ENCODE measurements at places on chromosomes 11 and 22.

- no peak for DNase-seq
Measured at GRCh38 chr11:16840951-16841350, 102.5 kb downstream of the C11orf58 start.

GRCh38 chr22:45781459-45781858, 109.8 kb downstream of the ATXN10 start:
- DNase-seq = no peak

GRCh38 chr11:1853376-1854131, 670 bp downstream of the LSP1 start:
- no peak for DNase-seq

DNA sequence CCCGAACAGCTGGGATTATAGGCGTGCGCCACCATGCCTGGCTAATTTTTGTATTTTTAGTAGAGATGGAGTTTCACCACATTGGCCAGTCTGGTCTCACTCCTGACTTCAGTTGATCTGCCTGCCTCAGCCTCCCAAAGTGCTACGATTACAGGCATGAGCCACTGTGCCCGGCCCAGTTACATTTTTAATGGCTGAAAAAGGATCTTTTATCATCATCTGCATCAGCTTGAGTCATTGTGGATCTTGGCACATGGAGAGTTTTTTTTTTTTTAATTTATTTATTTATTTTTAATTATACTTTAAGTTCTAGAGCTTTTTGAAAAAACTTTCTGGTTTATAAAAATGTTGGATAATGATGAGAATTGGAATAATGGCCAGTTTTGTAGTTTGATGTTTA, 8.6 kb downstream of the IGHMBP2 start:
- no peak for DNase-seq

GRCh38 chr11:911031-911889, 650 bp upstream of the CHID1 start:
- no peak for DNase-seq

DNA sequence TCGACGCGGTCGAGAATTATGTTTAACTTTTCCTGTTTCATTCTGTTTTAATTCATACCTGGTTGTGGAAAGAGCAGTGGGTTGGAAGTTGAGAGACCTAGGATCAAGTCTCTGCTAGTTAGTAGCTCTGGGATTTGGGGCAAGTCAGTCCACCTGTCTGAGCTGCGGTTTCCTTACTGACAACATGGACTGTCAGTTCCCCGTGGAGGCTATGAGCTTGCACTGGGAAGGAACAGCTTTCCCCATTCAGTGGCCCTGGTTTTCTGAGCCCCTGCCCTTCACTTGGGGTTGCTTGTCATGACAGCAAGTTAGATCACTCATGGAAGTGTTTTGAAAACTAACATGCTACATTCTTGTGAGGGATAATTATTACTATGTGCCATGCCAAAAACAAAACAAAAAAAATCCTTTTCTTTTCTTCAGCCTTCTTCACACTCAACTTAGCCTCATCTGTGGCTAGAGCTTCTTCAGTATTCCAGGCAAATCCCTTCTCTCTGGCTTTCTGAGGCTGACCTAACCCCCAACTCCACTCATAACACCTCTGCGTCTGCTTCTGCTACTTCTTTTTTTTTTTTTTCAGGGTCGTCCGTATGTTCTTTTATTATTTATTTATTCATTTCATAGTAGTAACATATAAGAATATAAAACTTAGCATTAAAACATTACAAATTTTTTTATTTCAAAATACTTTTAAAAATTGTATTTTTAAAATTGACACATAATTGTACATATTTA, 43.0 kb upstream of the ZBED5 start:
- DNase-seq = no peak

DNA sequence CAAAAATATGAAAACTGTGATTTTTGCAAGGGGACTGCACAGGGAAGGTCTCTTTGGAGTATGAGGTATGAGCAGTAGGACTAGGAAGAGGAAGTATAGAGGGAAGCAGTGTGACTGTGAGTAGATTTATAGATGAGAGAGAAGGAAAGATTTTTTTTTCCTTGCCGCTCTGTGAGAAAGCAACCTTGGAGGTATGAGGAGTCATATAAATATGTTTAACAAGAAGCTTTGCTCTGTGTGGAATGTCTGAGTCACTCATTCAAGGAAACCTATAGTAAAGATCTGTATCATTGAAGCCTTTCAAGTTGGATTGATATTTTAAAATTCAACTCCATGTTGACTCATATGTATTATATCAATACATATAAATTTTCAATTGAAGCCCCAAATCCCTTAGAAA, 26.2 kb downstream of the DNHD1 start:
- no peak for DNase-seq

DNA sequence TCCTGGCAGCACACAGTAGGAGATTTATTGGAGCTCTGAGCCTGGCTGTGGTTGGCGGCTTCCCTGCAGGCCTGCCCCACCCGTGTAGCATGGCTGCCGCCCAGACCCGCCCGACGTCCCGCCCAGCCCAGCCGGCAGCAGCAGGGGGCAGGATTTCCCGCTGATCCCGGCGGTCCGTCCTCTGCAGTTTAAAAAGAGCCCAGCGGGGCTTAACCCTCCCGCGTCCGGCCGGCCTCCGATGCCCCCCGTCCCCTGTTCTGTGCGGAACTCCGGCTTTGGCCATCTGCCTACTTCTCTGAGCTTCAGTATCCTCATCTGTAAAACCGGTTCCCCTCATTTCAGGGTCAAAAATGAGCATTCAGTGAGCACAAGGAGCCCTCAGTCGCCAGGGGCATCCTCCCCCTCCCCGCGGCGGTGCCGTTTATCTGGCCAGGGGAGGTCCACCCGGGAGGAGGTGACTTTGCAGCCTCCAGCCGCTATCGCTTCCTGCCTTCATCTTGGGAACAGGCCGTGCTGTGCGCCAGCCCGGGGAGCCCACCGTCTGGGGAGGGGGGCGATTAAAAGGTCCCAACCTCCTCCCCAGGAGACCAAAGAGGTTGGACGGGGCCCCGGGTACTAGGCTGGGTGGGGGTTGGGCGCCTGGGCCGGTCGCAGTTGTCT, at the start of gene GAS2L1:
GAS2L1 (plus strand) TSS at position 476 of the 660 bp plus-strand sequence. CDS start 1,456 bp downstream, outside the sequence.
- DNase-seq = peak; percentile 58

DNA sequence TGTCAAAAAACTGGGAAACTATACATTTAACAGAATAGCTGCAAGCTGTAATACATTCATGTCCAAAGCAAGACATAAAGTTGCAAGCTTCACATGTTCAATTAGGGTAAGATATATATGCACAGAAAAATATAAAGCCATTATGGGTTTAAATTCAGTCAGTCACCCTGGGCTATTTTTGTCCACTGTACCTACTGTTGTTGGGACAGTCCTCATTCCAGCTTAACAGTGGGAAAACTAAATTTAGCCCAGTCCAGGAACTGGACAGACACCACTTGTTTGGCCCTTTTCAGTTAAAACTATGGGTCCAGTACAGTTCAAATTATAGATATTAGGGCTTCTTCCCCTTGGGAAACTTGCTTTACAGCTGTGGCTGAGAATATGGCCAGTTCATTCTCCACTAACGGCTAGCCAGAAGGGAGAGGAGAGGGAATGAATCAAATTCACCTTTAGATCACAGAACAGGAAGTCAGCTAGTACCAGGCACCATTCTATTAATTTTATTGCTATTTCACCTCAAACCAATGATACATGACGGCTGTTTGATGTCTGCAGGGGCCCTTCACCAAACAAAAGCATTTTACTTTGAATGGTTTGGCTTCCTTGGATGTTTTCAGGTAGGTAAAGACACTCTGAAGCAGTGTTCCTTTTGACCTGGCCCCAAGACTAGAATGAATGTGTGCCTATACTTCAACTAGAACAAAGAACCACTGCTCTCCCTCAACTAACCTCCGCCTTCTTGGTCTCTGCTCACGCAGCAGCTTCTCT, 22.2 kb downstream of the ZNF280B start:
- DNase-seq = no peak

GRCh38 chr11:114785820-114786219, 107.5 kb downstream of the NXPE2 start:
- no peak for DNase-seq

Data from amygdala (tissue), 56 donors.